ENCODE measurements at places on chromosomes 13 and 19. TPM values are rescaled to one million over a fixed set of nuclear protein-coding genes. Genes with fewer than 3 reads are reported as not detected.

Gene ADPRHL1
- total RNA-seq: 3.3 TPM

Gene ANGPTL8
- total RNA-seq: not detected

Gene ATP4A
- 0.14 TPM for total RNA-seq

Gene CCL25
- total RNA-seq: not detected

Gene DKKL1
- total RNA-seq: not detected

Gene ZSCAN22
- total RNA-seq: 4.7 TPM

Gene VMAC
- 8.4 TPM for total RNA-seq

Gene FGF21
- not detected for total RNA-seq

Gene GRIN3B
- total RNA-seq: not detected

Gene TIMM13
- total RNA-seq: 32.1 TPM

GRCh38 chr13:111005808-111006505 lies 91.1 kb upstream of the ANKRD10 start:
- no peaks in the 10 kb centered on the region for H3K27me3 ChIP-seq
- H3K27ac ChIP-seq: peak overlapping the region; percentile 84
- H3K36me3 ChIP-seq: no peaks in the 10 kb centered on the region
- peak; percentile 50 for DNase-seq
- H3K4me3 ChIP-seq: peak overlapping the region; percentile 4

- no peak overlapping the region for H3K4me3 ChIP-seq
- no peaks in the 10 kb centered on the region for H3K4me1 ChIP-seq
- H3K36me3 ChIP-seq: no peaks in the 10 kb centered on the region
- DNase-seq: no peak
These were observed 32.7 kb downstream of the TIMM13 start for GRCh38 chr19:2394442-2395292.

GRCh38 chr13:114339857-114340534 lies 25.7 kb downstream of the CHAMP1 start:
- no peaks in the 10 kb centered on the region for H3K4me1 ChIP-seq
- no peak for DNase-seq
- H3K27ac ChIP-seq: no peak overlapping the region
- no peak overlapping the region for H3K4me3 ChIP-seq

GRCh38 chr13:45820106-45820838 lies 31.3 kb downstream of the SIAH3 start:
- H3K27me3 ChIP-seq: no peaks in the 10 kb centered on the region
- DNase-seq: no peak
- H3K36me3 ChIP-seq: no peaks in the 10 kb centered on the region

- no peak overlapping the region for H3K27ac ChIP-seq
- no peaks in the 10 kb centered on the region for H3K4me1 ChIP-seq
- H3K36me3 ChIP-seq: no peaks in the 10 kb centered on the region
- H3K27me3 ChIP-seq: no peaks in the 10 kb centered on the region
- no peak for DNase-seq
These were observed 709.3 kb upstream of the KLHL1 start for GRCh38 chr13:70817576-70817975.

DNA sequence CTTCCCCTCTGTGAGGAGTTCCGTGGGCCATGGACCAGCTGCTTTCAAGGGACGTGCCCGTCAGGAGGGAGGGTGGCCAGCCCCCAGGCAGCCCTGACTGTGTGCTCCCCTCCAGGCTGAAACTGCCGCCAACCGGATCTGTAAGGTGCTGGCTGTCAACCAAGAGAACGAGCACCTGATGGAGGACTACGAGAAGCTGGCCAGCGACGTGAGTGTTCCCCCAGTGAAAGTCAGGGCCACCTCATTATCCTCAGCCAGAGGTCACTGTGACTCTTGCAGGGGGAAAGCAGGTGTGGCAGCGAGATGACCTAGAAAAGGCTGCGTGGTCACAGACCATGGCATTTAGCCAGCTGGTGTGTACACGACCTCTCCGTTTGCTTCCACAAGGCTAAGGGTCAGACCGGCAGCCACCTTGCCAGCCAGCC lies 29.9 kb downstream of the CAPN12 start:
- DNase-seq: no peak
- H3K27ac ChIP-seq: peak overlapping the region; percentile 78
- H3K36me3 ChIP-seq: no peaks in the 10 kb centered on the region
- H3K4me3 ChIP-seq: no peak overlapping the region
- H3K27me3 ChIP-seq: no peaks in the 10 kb centered on the region
- H3K4me1 ChIP-seq: peaks cover 43% of the 10 kb centered on the region

DNA sequence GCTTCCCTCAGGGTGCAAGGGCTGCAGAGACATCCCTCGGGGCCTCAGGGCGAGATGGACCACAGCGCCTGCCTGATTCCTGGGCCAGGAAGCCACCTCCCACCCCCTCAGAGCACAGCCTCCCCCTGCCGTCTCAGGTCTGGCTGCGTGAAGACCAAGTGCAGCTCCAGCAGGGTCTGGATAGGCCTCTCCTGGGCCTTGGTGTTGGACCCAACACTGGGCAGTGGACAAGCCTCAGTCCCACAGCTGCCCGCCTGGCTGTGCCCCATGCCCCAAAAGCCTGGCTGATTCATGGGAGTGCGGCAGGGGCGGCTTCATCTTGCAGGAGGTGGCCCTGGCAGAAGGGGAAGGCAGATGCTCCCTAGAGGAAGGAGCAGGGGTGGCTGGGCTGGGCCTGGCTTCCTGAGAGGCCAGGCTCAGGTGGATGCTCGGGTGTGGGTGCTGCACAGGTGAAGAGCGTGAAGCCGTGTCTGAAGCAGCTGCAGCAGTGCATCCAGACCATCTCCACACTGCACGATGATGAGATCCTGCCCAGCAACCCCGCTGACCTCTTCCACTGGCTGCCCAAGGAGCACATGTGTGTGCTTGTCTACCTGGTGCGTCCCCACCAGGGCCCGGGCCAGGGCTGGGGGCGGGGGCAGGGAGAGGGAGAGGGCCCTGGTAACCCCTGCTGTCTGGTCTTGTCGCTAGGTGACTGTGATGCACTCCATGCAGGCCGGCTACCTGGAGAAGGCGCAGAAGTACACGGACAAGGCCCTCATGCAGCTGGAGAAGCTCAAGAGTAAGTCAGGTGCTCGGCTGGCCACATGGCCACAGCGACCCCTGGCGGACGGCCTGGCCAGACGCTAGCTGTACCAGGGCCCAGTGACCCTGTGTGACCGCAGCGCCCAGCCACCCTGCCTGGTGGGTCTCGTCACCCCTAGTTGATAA lies 21.7 kb downstream of the MAU2 start:
- no peak overlapping the region for H3K4me3 ChIP-seq
- H3K4me1 ChIP-seq: no peaks in the 10 kb centered on the region
- DNase-seq: peak; percentile 48
- no peaks in the 10 kb centered on the region for H3K27me3 ChIP-seq
- no peak overlapping the region for H3K27ac ChIP-seq

GRCh38 chr19:6087074-6087571 lies 23.2 kb downstream of the RFX2 start:
- H3K27ac ChIP-seq: peak overlapping the region; percentile 69
- H3K27me3 ChIP-seq: no peaks in the 10 kb centered on the region
- H3K36me3 ChIP-seq: no peaks in the 10 kb centered on the region
- DNase-seq: no peak

DNA sequence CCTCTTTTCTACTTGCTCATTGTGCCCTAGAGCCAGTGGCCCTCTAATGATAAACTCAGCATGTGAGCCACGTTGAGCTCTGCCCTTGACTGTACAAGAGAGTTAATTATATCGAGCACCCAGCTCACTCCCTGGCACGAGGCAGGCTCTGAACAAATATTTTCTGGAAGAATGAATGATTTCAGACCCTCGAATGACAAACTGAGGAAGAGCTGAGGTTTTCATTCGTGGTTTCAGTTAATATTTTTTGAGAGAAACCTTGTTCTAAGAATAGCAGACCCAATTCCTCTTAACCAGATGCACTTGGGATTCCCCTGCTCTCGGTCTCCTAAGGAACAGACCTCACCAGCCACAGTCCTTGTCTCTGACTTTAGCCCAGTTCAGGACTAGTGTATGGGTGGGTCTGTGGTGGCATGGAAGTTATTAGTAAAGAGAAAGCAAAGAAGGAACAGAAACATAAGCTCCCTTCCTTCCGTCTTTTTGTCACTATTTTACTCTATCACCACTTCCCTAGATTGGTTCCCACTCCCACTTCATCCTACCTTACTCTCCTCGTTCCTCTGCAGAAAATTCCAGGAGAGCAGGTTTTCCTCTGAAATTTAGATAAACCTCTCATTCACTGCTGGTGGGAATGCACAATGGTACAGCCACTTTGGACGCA lies 22.1 kb upstream of the WDFY2 start:
- no peak overlapping the region for H3K4me3 ChIP-seq
- no peaks in the 10 kb centered on the region for H3K36me3 ChIP-seq
- DNase-seq: no peak
- H3K27ac ChIP-seq: no peak overlapping the region

- H3K27ac ChIP-seq: peak overlapping the region; percentile 83
- no peak overlapping the region for H3K4me3 ChIP-seq
- no peaks in the 10 kb centered on the region for H3K36me3 ChIP-seq
- H3K27me3 ChIP-seq: no peaks in the 10 kb centered on the region
- H3K4me1 ChIP-seq: no peaks in the 10 kb centered on the region
- DNase-seq: no peak
These were observed 112.9 kb downstream of the LRCH1 start for GRCh38 chr13:46665633-46666482.

GRCh38 chr19:2550431-2551171 lies 74.7 kb downstream of the GADD45B start:
- H3K4me1 ChIP-seq: no peaks in the 10 kb centered on the region
- no peaks in the 10 kb centered on the region for H3K27me3 ChIP-seq
- H3K27ac ChIP-seq: peak overlapping the region; percentile 58

DNA sequence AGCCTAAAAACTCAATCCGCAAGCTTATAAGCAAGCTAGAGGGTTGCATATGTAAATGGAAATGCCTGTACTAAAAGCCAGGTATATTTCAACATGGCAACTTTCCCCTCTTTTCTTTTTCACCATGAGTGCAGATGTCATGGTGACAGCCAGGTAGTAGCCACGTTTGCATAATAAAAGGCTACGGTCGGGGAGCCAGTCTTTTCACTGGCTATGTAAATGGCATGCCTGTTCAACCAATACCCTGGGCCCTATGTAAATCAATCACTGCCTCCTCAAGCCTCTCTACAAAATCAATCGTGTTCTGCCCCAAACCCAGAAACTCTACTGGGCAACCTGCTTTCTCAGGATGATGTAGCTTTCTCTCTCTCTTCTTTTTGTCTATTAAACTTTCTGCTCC lies 87.4 kb downstream of the ZNF100 start:
- no peak overlapping the region for H3K27ac ChIP-seq
- no peaks in the 10 kb centered on the region for H3K36me3 ChIP-seq
- no peaks in the 10 kb centered on the region for H3K27me3 ChIP-seq
- no peak overlapping the region for H3K4me3 ChIP-seq

- H3K4me1 ChIP-seq: no peaks in the 10 kb centered on the region
- H3K4me3 ChIP-seq: no peak overlapping the region
- DNase-seq: peak; percentile 43
- H3K36me3 ChIP-seq: no peaks in the 10 kb centered on the region
- peak overlapping the region; percentile 70 for H3K27ac ChIP-seq
These were observed 5.9 kb upstream of the ARGLU1 start for GRCh38 chr13:106573868-106574267.

- H3K4me1 ChIP-seq: no peaks in the 10 kb centered on the region
- H3K27ac ChIP-seq: no peak overlapping the region
- no peaks in the 10 kb centered on the region for H3K36me3 ChIP-seq
- H3K27me3 ChIP-seq: no peaks in the 10 kb centered on the region
- DNase-seq: no peak
- no peak overlapping the region for H3K4me3 ChIP-seq
These were observed 296.5 kb downstream of the MZT1 start for GRCh38 chr13:72430923-72431322.

DNA sequence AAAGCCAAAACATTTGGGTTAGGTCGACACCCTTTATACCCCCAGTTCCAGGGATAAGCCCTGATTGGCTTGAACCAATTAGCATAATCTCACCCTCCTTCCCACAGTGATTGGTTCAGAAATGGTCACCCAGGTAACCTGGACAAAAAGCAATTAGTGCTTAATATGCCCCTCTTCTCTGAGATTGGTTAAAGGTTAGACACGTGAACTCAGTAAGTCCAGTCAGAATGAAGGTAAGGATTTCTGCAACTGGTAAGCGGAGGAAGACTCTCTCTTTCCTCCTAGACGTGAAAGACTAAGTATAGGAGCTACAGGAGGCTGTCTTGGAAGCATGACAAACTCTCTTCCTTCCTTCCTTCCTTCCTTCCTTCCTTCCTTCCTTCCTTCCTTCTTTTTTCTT lies 1.3 kb upstream of the PNMA8C start:
- no peak overlapping the region for H3K27ac ChIP-seq
- H3K4me3 ChIP-seq: no peak overlapping the region

- no peak for DNase-seq
- no peaks in the 10 kb centered on the region for H3K27me3 ChIP-seq
- H3K36me3 ChIP-seq: no peaks in the 10 kb centered on the region
- no peak overlapping the region for H3K27ac ChIP-seq
These were observed 614.5 kb downstream of the TBC1D4 start for GRCh38 chr13:74867460-74867859.

GRCh38 chr13:47175172-47175866 lies 278.5 kb upstream of the HTR2A start:
- H3K4me3 ChIP-seq: no peak overlapping the region
- H3K27me3 ChIP-seq: no peaks in the 10 kb centered on the region
- H3K36me3 ChIP-seq: no peaks in the 10 kb centered on the region
- no peak for DNase-seq

- H3K4me1 ChIP-seq: peaks cover 13% of the 10 kb centered on the region
- H3K27me3 ChIP-seq: no peaks in the 10 kb centered on the region
- H3K36me3 ChIP-seq: no peaks in the 10 kb centered on the region
- peak within 1 kb of the TSS; percentile 60 for H3K4me3 ChIP-seq
- DNase-seq: peak; percentile 37
These were observed at the start of gene NR2F6 for GRCh38 chr19:17245535-17245984. NR2F6 (minus strand) TSS chr19:17245919; CDS start chr19:17245220, 699 bp downstream.

DNA sequence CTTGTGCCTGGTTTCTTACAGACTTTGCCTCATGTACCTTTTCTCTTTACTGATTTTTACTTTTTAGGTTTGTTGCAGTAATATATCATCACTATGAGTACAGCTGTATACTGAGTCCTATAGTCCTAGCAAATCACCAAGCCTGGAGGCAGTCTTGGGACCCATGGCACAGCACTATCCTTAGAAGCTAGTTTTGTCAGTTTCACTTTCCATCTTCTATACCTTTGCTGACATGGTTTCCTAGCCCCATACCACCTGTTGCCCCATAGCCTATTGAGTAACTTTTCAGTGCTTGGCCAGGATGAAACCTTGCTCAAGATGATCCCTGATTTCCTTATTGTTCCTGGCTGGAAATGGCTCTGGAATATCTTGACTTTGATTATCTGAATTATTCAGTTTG lies 826.4 kb downstream of the GPC5 start:
- no peaks in the 10 kb centered on the region for H3K4me1 ChIP-seq
- H3K27ac ChIP-seq: peak overlapping the region; percentile 29
- H3K36me3 ChIP-seq: no peaks in the 10 kb centered on the region
- no peak overlapping the region for H3K4me3 ChIP-seq
- no peaks in the 10 kb centered on the region for H3K27me3 ChIP-seq

Measured in uterus (tissue), 4 donors.